ENCODE measurements at places on chromosomes 7 and 10. TPM values are rescaled to one million over a fixed set of nuclear protein-coding genes. Genes with fewer than 3 reads are reported as not detected.

Gene CYP3A4
- not detected for total RNA-seq

- H3K4me3 ChIP-seq = no peak overlapping the region
- no peaks in the 10 kb centered on the region for H3K27me3 ChIP-seq
- H3K27ac ChIP-seq = no peak overlapping the region
- no peaks in the 10 kb centered on the region for H3K4me1 ChIP-seq
Observed at GRCh38 chr7:94949532-94949931, 42.1 kb downstream of the PPP1R9A start.

- no peak for DNase-seq
- no peaks in the 10 kb centered on the region for H3K4me1 ChIP-seq
- H3K4me3 ChIP-seq = no peak overlapping the region
- H3K27me3 ChIP-seq = no peaks in the 10 kb centered on the region
Observed at GRCh38 chr7:120060281-120060680, 212.7 kb upstream of the KCND2 start.

Gene EPHB6
- total RNA-seq = 20.9 TPM
